ENCODE measurements at places on chromosomes 5 and 9.
A peak's percentile ranks its signal among the peaks of the same experiment; 100 is the strongest.

DNA sequence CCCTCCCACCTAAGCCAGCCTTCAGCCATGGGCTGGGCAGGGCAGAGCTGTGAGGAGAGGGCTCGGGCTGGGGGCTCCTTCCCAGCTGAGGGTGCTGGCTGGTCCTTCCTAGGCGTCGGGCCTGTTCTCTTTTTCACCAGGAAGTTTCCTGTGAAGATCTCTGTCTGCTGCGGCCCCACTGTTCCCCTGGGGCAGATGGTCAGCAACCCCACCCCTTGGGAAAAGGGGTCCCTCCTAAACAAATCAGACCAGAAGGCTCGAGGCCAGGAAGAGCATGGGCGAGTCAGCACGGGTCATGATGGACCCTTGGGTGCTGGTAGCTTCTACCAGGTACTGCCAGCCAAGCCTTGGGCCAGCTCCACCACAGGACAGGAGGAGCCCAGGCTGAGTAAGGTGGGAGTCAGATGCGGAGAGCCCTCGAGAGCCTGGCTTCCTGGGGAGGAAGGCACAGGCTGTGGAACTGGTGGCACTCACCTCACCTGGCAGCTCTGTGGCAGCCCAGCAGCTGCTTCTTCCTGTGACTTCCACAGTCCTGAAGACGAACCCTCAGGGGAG lies 3.5 kb downstream of the CACNA1B start:
- DNase-seq: no peak

DNA sequence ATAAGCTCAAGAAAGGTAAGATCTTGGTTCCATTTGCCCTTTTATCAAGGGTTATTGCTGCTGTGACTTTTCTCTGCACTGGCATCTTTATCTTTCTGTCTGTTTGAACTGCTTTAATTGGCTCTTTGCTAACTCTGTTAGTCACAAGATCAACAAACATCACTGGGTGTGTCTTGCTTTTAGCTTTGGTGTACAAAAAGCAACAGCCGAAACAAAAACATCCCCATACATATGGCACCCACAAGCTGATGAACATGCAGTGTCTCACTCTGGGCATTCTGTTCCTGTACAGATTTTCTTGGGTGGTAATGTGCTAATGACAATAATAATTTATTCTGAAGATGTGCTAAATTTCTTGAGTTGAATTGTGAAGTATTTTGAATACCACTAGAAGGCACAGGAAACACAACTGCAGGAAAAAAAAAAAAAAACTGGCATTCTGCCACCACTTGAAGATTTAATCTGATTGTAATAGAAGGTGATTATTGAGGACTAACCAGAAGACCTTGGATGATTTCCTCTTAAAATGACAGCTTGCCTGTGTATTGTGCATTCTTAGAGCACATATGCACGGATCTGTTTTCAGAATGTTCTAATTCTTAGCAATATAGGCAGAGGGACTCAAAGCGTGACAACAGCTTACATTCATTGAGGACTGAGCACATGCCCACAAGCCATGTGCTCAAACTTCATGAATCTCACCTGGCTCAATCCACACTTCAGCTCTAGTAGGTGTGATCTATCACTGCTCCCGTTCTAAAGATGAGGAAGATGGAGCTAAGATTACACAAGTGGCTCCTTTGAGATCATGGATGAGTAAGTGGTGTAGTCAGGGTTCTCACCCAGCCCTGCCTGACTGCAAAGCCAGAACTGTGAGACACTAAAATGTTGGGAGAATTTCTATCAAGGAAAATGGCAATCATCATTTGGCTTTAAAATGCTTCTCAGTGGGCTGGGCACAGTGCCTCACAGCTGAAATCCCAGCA lies 96.4 kb downstream of the EBF1 start:
- DNase-seq: no peak

DNA sequence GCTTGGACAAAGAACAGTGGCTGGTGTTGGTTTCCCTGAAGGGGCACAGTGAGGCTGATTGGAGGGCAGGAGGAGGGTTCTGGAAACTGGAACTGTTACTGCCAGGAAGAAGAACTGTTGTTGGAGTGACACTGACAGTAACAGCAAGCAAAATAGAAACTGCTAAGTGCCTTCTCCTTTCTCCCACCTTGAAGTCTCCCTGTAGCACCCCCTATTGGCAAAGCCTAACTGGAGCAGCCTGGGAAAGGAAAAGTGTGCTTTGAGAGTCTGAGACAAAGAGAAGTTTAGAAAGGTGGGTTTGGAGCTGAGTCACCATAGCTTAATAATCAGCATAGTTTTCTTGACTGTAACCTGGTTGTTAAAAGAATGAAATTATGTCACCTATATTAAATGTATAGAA lies 2.5 kb upstream of the TMEM174 start:
- DNase-seq: peak; percentile 19

GRCh38 chr9:7984203-7984602 lies 184.6 kb upstream of the DMAC1 start:
- DNase-seq: no peak

GRCh38 chr9:117290856-117291622 lies 123.8 kb downstream of the ASTN2 start:
- DNase-seq: no peak

- no peak for DNase-seq
These were observed 151.5 kb downstream of the SEMA6A start for GRCh38 chr5:116423141-116423540.

DNA sequence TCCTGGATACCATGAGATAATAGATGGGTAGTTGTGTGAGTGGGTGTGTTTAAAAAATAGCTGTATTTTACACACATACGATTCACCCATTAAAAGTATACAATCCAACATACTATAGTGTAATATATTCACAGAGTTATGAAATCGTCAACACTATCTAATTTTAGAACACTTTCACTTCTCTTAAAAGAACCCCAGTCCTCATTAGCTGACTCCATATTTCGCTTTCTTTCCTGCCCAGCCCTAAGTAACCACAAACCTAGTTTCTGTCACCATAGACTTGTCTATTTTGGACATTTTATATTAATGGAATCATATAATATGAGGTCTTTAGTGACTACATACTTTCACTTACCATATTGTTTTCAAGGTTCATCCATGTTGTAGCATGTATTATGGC lies 63.8 kb upstream of the S1PR3 start:
- no peak for DNase-seq

DNA sequence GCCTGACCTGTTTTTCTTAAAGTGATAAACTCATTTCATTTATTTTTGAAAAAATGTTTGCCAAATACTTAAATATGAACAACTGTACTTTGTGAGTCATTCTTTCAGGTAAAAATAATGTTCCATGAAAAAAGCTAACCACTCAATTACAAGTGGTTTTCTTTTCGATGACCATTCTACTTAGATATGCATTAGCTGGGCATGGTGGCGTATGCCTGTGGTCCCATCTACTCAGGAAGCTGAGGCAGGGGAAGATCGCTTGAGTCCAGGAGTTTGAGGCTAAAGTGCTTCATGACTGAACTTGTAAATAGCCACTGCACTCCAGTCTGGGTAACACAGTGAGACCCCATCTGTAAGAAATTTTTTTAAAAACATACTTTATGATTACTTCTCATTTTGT lies 4.0 kb upstream of the WDR70 start:
- no peak for DNase-seq

DNA sequence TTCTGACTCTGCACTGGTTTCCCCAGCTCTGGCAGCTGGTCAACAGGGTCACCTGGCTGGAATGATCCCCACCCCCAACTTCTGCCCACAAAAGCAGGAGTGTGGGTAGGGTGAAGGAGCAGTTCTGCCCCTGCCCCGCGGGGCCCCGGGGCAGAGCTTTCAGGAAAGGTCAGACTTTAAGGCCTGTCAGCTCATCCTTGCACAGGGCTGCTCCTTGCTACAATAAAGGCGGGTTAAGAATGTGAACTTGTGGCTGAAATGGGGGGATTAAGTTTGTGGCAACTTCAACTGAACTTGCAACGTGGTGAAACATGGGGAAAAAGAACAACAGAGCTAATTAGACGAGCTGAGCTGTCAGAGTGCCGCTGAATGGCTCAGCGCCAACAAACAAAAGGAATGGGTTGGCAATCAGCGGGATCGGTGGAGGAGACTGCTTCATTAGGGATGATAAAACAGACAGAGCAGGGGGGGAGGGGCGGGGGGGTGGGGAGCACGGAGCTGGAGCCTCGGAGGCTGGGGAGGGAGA lies 50.8 kb downstream of the CRB2 start:
- no peak for DNase-seq

DNA sequence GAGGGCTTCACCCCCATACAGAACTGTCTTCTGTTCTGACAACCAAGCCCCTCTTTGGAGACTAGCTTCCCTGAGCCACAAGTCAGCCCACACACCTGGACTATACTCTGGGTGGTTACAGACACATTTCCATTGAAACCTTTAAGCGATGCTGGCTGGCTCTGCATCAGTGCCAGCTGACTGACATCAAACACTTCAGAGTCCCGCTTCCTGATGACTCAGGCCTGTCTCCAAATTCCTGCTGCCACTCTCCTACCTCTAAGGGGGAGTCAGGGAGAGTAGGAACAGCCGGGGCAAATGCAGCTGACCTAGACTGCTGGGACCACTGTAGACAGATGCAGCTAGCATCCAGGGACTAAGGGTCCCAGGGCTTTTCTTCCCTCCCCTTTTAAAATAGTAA lies 59.4 kb downstream of the SIL1 start:
- DNase-seq: no peak

GRCh38 chr9:134371731-134372130 lies 45.5 kb downstream of the RXRA start:
- no peak for DNase-seq

DNA sequence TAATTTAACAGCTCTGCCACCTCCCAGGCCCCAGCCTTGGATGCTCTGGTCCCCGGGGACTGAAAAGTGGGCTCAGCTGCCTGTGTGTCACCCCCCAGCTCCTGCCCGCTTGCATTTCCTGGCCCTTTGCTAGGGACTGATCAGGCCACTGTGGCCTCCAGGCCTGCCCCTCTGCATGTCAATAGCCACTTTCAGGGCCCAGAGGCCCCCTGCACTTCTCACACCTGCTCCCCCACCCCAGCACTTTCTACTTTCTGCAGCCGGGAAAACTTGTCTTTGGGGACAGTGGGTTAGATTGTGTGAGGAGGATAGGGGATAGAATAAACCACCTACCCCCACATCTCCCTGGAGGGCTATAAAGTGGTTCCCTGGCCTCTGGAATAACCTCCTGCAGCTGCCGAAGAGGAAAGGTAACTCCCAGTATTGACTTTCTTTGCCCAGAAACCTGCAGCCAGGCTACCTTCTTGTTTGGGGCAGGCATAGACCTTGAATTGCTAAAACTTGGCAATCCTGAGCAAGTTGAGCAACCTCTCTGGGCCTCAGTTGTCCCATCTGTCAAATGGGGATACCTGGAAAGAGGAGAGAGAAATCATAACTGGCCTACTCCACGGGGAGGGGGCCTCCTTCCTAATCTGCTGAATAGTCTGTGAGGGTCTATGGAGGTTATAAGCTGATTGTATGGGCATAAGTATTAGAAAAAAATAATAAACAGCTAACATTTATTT lies 7.8 kb downstream of the AIF1L start:
- DNase-seq: no peak

- no peak for DNase-seq
These were observed 348.0 kb upstream of the CDH18 start for GRCh38 chr5:20335978-20336377.

DNA sequence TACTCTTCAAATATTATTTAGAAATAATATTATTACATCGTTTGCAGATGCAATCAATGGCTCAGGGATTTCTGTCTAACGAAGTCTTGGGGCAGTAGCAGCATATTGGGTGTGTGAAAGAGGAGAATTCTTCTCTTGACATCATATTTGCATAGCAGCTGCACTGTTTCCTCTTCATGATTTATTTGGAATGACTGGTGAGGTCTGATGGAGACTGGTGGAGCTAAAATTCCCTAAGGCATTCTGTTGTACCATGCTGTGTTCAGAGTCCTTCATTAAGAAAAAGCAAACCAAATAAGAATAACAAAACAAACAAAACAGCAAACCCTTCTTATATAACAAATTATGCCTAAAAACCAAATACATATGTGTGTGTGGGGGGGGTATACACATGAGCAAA lies 177.6 kb downstream of the DIRAS2 start:
- DNase-seq: no peak
